ENCODE measurements at places on chromosomes 6 and 20.

- DNase-seq = no peak
These were observed 25.0 kb downstream of the CRYBG1 start for GRCh38 chr6:106385530-106385929.

DNA sequence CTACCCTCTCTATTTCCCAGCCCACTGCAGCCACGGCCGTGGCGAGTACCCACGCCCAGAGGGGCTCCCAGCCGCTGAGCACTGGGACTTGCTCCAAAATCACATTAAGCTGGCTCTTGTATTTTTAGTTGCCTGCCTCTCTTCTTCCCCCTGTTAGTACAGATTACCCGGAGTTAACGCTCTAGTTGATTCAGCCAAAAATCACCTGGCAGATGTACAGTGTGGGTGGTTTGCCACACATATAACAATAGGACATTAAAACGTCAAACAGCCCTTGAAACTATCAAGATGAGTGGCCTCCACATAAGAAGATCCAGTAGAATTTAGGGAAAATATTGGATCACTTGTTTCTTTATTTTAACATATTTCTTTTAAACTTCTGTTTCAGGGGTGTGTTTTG is 268.8 kb upstream of the PRDM1 start:
- no peak for DNase-seq

DNA sequence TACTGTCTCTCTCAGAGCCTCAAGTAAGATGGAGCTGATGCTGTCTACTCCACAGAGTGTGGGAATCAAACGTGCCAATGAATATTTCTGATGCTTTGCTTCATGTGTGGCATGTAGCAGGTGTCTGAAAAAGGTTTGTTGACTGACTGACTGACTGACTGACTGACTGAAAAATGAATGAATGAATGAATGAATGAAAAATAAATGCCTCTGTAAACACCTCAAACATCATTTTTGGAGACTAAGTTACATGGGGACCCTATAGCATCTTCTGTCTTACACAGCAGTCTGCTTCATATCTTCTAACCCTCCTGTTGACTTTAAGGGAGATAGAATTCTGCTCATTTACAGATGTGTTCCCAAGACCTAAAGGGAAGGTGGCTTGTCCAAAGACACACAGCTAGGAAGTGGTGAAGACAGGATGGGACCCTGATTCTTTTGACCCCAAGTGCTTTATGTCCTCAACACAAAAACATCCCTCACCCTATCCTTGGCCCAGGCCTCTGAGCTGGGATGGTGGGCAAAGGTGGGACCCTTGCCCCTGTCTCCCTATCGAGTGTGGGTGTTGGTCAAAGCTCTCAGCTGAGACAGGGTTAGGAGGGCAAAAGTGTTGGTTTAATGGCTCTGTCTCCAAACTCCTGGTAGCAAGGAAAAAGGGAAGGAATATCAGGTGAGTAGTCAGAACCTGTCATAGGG is 104.4 kb downstream of the TOX2 start:
- DNase-seq = no peak

GRCh38 chr6:141218583-141218982 is 914.1 kb upstream of the GJE1 start:
- DNase-seq = no peak

DNA sequence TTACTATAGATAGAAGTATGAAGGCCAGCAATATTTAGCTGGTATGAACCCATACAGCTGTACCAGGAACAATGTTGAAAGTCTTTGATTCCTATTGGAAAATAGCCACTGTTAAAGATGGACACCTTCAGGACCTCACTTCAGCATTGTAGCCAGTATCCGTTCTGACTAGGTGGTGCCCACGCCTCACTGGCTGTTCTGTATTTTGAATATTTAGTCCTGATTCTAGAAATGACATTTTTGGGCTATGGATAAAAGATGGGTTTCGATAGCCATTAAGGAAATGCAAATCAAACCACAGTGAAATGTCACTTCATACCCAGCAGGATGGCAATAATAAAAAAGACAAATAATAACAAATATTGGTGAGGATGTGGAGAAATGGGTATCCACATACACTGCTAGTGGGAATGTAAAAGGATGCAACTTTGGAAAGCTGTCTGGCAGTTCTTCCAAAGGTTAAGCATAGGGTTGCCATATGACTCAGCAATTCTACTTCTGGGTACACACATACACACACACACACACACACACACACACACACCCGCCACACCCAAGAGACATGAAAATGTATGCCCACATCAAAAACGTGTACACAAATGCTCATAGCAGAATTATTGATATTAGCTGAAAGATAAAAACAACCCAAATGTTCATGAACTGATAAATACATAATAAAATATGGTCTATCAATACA is 56.8 kb downstream of the UTRN start:
- DNase-seq = no peak

- peak; percentile 39 for DNase-seq
These were observed 15.1 kb downstream of the ACSS1 start for GRCh38 chr20:25042531-25043498.

DNA sequence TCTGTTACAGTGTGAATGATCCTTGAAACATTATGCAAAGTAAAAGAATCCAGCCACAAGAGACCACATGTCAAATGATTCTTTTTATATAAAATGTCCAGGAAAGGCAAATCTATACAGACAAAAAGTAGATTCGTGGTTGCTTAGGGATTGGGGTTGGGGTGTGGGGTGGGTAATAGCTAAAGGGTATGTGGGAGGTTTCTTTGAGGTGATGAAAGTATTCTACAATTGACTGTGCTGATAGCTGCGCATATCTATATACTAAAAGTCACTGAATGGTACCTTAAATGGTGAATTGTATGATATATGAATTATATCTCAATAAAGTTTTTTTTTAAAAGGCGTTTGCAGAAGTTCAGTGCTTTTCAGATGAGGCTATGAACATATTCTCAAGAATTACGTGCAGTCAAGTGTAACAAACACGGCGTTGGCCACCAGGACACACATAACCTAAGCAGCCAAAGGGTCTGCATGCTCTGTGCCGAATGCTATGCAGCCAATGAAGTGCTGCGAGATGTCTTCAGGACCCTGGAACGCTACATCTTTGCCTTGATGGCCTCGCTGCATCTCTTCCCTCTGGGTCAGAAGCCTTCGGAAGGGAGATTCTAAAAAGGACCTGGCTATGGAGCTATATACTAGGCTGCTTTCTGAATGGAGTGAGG is 96.9 kb downstream of the SCML4 start:
- no peak for DNase-seq

DNA sequence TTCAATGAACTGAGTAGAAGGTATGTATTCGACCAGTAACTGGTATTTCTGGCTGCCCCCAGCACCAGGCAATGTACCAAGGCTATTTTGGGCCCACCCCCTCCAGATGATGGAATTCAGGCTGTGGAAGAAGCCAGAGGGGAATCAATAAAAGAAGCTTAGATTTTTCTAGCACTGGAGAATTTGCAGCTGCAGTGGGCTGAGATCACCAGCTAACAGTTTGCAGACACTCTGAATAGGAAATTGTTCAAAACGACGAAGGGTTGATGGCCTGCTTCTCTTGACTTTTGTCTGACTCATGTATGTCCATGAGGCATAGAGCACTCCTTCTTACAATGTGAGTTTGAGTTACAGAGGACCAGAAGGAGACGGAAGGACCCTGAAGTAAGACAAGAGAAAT is 32.4 kb upstream of the FBXO9 start:
- DNase-seq = no peak

DNA sequence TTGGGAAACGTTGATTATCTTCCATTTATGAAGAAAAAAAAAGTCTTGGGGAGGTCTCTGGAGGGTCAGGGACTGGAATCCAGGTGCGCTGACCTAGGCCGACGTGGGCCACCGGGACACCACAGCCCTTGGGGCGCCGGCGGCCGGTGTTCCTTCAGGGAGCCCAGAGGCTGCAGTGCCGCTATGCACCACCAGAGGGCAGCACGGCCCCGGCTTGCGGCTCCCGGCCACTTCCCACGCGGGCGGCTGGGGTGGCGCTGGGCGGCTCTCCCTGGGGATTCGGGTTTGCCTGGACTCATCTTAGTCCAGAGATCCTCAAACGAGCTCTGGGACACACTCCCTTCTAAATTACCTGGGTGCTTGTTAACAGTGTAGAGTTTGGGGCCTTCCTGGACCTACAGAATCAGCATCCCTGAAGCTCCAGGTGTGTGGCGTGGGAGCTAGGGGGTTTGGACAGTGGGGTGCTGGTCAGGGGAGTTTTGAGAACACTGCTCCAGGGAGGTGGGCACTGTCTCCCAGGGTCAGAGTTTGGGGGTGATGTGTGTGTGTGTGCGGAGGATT is 23.0 kb upstream of the GTSF1L start:
- DNase-seq = peak; percentile 55

- no peak for DNase-seq
These were observed 1077.6 kb upstream of the MAP3K7 start for GRCh38 chr6:91664327-91664959.

- DNase-seq = no peak
These were observed 43.8 kb upstream of the SYNDIG1 start for GRCh38 chr20:24425523-24426135.

- no peak for DNase-seq
These were observed 6.6 kb downstream of the KLHL31 start for GRCh38 chr6:53658992-53659391.

DNA sequence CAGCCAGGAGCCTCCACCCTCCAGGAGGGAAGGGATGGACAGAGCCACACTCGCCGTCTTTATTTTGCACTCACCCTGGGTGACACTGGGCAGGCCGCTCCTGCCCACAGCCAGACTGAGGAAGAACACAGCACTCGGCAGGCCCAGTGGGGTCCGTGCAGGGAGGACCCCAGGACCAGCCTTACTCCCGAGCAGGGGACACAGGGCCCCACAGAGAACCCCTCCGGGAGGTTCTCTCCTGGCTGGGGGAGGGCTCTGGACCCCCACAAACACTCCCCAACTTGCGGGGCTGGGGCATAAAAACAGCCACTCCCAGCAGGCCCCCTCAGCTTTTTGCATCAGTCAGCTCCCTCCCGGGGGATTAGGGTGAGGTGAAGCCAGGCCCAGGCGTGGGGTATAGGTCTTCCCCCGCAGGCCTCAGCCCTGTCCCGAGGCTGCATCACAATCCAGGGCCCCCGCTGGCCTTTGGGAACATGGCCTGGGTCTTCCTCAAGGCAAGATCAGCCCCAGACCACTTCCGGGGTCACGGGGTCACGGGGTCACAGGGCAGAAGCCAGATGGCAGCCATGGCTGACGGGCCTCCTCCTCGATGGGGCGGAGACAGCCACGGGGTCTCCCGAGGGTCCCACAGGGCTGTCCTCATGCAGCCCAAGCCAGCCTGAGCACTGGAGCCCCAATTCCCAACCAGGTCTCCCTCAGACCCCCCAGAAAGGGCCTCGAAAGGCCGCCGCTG is 3.2 kb downstream of the TNFRSF6B start:
- no peak for DNase-seq

DNA sequence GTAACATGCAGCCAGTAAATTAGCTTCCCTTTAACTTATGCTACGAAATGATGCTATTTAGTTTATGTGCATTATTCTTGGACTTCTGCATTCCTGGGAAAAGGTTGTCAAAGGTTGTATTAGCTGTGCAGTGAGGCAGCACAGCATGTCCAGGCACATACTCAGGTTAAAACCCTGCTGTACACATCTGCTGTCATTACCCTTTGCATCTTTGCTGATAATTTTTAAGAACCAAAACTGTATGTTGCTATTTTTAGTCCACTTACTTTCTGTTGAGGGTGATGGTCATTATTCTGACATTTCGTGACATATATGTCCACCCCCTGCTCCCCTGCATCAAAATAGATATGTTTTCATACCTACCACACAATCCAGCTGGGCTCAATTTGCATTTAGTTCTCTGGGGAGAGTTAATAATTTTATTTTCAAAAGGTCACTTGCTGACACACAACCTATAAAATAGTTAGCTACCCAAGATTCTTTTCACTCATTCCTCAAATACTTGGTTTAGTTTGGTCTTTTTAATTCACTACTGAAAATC is 142.5 kb upstream of the SPACA1 start:
- no peak for DNase-seq

- DNase-seq = no peak
These were observed 290.1 kb upstream of the PRDM1 start for GRCh38 chr6:105795913-105796517.

DNA sequence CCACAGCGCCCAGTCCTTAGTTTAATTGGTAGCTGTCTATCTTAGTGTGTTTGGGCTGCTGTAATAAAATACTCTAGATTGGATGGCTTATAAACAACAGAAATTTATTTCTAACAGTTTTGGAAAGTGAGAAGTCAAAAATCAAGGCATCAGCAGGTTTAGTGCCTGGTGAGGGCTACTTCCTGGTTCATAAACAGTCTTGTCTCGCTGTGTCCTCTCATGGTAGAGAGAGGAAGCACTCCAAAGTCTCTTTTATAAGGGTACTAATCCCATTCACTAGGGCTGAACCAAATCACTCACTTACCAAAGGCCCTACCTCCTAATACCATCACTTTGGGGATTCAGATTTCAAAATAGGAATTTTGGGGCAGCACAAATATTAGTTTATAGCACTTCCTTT is 336.9 kb upstream of the RSPO3 start:
- DNase-seq = no peak

DNA sequence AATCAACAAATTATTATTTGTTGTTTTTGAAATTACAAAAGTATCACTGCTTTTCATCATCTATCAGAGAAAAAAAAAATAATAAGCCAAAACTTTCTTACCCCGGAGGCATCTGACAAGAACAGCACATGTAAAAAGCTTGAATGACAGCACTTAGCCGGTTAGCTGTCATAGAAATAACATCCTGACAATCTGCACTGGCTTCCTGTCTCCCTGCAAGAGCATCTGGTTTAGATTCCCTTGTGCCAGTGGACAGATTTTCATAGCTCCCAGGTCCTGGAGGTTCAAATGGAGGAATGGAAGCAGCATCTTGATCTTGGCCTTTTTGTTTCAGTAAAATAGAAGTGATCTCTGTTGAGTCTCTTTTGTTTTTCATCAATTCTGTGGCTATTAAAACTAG is 74.8 kb downstream of the HACE1 start:
- no peak for DNase-seq

DNA sequence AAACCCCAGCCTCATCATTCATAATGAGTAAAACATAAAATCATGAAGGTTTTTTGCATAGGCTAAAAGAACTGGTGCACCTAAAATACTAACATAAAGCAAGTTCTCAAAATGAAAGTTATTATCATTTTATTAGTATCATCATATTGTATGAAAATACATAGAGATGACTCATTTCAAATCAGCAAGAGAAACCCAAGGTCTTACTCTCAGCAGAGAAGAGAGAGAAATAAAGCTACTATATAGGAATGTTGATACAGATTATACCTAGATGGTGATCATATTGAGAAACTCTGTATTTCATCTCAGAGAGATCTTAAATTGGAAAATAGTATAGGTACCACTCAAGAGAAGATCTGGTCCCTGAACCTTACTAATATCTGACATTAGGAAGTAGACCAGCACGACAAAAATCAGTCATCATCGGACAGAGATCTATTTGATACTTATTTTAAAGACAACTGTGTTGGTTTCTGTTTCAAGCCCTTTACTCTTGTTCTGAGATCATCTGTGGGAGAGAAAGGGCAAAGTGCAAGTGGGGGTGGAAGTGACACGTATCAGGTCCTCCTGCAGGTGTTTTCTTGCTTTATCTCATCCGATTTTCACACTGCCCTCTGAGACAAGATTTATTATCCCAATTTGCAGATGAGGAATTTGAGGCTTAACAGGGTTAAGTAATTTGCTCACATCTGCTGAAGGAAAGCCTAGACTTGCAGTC is 532.3 kb downstream of the MAFB start:
- no peak for DNase-seq

- no peak for DNase-seq
These were observed 93.7 kb downstream of the SSR1 start for GRCh38 chr6:7219310-7219709.
